ENCODE measurements at places on chromosomes 13 and 19.

DNA sequence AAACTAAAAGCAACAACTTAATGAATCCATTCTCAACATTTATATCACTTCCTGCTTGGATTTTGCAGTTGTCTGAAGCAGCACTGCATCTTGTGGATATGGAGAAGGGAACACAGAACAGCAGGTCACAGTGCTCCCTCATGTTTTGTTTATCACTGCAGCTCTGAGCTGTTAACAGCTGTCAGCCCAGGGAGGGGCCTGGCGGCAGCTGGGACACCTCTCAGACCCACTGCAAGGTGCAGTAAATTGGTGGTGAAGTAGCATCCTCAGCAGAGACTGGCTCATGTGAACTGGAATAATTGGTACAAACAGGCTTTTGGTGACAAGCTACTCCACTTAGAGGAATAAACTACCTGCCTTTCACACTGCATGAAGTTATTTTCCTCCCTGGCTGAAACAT is 170.4 kb downstream of the LIG4 start:
- DNase-seq, result no peak

DNA sequence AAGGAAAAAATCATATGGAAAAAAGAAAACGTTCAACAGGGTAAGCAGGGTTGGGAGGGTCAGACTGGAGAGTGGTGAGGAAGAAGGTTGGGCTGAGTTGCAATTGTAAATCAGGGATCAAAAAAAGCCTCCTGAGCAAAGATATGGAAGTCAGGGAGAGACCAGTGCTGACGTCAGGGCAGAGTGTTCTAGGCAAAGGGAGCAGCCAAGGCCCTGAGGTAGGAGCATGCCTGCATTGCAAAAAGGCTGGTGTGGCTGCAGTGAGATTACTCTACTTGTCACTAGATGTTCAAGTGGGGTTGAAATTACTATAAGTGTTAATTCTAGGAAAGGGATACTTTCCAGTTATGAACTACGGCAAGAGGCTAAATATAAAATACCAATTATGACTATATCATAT is 562.0 kb downstream of the MYO16 start:
- DNase-seq, result no peak

DNA sequence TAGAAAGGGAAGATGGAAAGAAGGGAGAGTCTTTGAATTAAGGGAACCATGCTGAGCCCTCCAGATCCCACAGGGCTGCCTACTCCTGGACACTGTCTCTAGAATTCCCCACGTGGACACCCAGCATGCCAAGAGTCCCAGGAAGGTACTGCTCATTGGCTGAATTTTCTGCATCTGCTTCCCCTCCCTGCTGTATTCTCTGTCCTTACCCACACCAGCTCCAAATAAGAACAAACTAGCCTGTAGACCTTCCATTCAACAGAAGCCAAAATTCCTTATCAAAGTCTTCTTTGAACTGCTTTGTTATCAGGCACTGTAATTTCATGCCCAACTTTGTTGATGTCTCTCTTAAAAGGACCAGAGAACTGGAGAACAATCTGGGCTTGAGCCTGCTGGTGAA is 305.9 kb upstream of the ARGLU1 start:
- DNase-seq, result no peak

DNA sequence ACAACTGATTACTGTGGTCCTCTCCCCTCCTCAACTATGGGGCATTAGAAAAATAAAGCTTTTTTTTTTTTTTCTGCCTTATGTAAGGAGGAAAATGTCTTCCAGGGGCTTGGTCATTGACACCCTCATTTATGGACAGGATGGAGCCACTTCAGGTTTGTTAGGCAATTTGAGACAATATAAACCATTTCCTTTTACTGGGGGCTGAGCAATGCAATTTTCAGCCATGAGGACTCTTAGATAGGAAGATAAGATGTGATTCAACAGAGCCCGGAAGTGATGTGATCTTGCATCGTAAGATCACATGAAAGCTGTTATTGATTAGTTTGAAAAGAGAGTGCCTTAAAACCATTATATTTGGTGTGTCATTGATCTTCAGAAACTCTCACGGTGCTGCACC is 210.8 kb downstream of the OXGR1 start:
- DNase-seq, result no peak

DNA sequence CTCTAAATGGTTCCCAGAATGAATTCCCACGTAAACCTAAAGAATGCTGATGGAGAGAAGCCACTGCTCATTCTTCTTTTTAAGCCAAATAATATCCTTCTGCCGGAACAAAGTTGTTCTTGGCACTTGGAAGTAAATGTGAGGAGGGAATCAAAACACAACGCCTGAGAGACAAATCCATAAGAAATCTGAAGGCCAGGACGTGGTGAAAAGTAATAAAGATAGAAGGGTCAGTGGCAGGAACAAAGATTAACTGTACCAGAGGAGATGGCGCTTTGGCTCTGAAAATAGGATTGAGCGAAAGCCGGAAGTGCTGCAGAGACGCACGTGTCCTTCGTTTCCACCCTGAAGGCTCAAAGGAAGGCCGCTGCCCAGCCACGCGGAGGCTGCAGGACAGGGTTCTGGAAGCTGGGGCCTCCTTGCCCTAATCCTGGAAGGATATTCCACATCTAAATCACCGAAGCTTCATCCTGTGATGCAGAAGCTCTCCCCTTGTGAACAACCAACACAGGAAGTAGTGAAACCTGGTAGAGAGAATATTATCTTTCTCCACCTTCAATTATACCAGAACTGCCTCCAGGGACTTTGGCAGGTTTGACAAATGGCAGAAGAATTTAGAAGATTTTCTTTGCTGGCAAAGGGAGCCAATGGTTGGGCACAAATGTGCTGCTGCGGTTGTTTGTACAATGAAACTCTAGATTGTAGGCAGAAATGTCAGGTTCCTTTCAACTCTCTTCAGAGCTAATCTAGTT is 214.6 kb upstream of the SERP2 start:
- no peak for DNase-seq

- DNase-seq, result no peak
Observed at GRCh38 chr13:27203854-27204253, 32.2 kb upstream of the USP12 start.

DNA sequence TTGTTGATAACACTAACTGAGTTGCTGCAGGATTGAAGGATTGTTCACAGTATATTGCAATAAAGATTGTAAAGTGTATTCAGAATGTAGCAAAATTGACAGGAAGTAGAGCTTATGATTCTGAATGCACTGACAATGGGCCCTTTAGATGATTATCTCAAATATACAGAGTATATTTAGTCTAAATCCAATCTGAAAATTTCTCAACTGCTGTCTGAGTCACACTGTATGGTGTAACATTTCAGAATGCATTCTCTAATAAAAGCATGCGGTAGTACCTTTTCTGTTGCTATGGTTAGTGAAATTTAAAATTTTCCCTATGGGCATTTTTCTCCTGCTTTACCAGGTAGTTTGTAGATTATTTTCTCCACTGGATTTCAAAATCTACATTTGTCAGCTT is 365.2 kb downstream of the PCDH17 start:
- no peak for DNase-seq

- no peak for DNase-seq
Observed at GRCh38 chr13:49615836-49616675, 12.3 kb upstream of the ARL11 start.

- DNase-seq, result no peak
Observed at GRCh38 chr19:18832306-18833140, 764 bp downstream of the UPF1 start.

- no peak for DNase-seq
Observed at GRCh38 chr13:80858131-80858530, 517.2 kb upstream of the SPRY2 start.

DNA sequence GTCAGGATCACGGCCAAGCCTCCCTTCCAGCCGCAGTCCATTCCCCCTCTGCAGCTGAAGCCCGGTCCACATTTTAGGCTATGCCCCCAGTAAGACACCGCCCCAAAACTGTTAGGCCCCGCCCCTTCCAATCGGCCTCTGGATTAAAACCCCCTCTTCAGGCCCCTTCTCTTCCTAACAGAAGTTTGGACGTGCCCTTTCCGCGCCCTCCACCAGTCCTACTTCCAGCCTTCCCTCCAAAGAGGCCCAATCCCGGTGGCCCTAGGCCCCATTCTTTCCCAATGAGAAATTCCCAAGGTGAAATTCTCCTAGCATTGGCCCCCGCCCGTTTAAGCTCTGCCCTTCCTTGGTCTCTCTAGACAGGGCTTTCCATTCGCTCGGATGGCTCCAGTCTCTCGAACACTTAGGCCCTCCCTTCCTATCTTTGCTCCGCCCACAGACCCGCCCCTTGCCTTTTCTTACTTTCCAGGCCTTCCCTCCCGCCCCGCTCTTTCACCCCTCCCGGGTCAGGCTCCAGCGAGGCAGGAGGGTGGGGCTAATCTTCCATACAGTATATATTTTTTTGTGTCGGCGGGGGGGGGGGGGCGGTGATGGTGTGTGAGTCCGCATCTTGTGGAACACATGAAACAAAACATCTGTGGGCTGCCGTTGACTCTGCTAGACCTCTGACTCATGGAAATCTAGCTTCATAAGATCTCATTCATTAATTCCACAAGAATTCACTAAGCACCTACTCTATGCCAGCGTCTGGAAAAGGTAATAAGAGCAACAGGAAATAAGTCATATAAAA is 13.6 kb downstream of the LTBP4 start:
- DNase-seq, result no peak

- no peak for DNase-seq
Observed at GRCh38 chr13:77535448-77535847, at the start of gene SCEL. TSS of gene SCEL (plus strand) at chr13:77535706. CDS start at chr13:77555876, 20,170 bp downstream.

GRCh38 chr19:7540761-7541474 is 5.4 kb downstream of the PNPLA6 start:
- no peak for DNase-seq

GRCh38 chr19:2039959-2040646 is 10.9 kb downstream of the MKNK2 start:
- DNase-seq, result no peak

DNA sequence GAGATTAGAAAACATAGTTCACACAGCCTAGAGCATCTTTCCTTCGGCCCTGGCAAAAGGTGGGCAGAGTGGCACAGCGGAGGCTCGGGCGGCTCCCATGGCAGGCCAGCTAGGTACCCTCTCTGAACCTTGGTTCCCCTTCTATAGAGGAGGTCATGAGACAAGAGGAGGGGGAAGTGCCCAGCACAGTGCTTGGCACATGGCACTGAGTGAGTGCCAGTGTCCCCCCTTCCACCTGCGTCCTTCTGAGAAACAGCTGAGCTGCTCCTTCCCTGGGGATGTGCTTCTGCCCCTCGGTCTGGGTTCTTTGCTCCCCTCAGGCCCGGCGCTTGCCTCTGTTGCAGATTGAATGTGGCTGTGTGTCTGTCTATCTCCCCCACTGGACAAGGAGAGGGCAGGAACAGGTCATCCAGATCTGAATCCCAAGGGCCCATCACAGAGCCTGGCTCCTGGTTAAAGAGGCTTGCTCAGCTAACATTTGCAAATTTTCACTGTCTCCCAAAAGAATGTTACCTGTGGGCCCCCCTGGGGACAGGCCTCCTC is 165.6 kb downstream of the USP12 start:
- DNase-seq, result no peak

DNA sequence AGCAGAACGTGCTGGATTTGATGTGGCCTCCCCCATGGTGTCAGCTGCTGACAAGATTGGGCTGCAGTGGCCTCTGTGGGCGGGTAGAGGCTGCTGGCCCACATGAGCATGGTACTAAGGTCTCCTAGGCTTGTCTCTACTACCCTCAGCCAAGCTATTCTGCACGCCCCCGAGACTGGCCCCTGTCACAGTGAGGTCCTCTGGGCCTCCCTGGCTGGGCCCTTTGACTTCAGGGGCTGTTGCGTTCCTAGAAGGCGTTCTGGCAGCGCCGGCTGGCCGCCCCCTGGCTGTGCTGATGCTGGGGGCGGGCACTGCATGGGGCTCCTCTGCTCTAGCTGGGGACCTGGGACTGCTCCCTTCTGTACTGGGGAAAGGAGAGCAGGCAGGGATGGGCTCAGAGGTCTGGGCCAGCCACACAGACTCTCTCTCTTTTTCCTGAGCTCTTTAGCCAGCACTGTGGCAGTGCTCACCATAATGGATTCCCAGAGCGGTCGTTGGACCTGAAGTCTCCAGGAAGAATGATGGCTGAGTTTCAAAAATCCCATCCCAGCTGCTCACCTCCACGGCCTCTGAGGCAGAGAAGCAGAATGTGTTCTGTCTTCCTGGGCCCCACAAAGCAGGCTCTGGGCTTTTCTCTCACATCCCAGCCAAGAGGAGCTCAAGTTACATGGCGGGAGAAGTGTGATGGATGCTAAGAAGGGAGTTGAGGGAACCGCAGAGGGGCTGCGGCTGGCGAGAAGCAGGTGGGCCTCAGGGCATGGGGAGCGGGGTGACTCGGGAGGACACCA is 32.3 kb downstream of the TSSK6 start:
- no peak for DNase-seq

DNA sequence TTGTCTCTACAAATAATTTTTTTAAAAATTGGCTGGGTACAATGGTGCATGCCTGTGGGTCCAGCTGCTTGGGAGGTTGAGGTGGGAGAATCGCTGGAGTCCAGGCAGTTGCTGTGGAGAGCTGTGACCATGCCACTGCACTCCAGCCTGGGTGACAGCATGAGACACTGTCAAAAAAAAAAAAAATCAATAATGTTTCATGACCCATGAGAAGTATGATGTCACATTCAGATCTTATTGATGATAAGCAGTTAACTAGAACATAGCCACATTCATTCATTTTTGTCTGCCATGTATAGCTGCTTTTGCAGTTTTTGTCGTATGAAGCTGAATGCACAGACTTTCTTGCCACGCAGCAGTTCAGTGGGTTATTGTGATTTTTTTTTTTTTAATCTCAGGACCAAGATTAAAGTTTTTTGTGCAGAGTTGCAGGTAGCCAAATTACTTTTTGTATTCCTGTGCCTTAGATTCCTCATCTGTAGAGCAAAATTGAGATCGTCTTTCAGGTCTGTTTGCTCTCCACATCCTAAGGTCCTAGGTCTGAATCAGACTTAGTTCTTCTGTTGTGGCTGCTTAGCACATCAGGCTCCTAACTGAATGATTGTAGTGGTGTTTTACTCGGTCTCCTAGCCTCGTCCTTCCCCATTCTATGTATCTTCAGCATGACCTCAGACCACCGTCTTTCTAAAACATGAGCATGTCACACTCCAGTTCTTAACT is 145.2 kb downstream of the GGACT start:
- no peak for DNase-seq

GRCh38 chr13:51549050-51549449 is 35.2 kb upstream of the WDFY2 start:
- no peak for DNase-seq

DNA sequence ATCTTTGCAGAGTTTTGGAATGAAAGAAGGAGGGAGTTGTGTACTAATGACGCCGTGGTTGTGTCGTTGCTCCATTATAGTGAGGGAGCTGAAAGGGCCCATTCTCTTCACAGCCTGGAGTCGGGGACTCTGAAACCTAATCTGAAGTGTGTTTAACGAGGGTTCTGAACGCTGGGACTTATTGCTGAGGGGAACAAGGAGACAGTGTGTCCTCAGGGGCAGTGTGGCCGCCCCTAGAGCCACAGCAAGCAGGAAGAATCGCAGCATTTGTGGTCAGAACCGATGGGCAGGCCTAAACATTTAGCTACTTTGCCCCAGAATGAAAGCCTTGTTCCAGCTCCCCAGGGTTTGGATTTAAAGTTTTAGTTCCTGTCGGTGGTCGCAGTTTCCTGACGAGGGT is 156.4 kb upstream of the RNF113B start:
- no peak for DNase-seq

DNA sequence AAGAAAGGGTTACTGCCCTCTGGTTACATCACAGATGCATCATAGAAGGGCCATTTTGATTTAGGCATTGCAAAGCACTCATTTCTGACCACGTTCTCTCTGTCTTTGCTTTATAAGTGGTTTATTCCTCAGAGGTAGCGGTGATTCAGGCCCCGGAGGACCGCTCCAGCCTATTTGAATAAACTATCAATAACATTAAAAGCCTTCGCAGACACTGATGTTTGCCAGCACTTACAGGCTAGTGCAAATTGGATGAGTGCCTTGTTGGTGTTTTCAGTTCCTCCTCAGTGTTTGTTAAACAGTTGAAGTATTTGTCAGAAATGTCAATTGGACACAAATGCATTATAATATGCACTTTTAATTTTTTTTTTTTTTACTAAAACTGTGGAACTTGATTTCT is 120.2 kb downstream of the RXFP2 start:
- no peak for DNase-seq

Data from anterior cingulate cortex (tissue), 58 donors.